ENCODE measurements at places on chromosomes 6 and 20. TPM values are rescaled to one million over a fixed set of nuclear protein-coding genes. Genes with fewer than 3 reads are reported as not detected.

DUSP15 gene
- polyA plus RNA-seq = not detected

MTG2 gene
- polyA plus RNA-seq = 12.7 TPM

TFAP2A gene
- polyA plus RNA-seq = not detected

WTAP gene
- 203 TPM for polyA plus RNA-seq

CSTF1 gene
- 26.2 TPM for polyA plus RNA-seq

FOXS1 gene
- not detected for polyA plus RNA-seq

SNX9 gene
- 27.9 TPM for polyA plus RNA-seq

TCF21 gene
- not detected for polyA plus RNA-seq

LAMA4 gene
- not detected for polyA plus RNA-seq

RIPOR2 gene
- polyA plus RNA-seq = 666 TPM

GPSM3 gene
- polyA plus RNA-seq = 122 TPM

IYD gene
- polyA plus RNA-seq = not detected

FKBP1A gene
- polyA plus RNA-seq = 66.0 TPM

THBS2 gene
- polyA plus RNA-seq = 0.09 TPM

OXT gene
- not detected for polyA plus RNA-seq

HSPA1A gene
- 11.1 TPM for polyA plus RNA-seq

SLC13A3 gene
- not detected for polyA plus RNA-seq

BPIFB2 gene
- not detected for polyA plus RNA-seq

PRKN gene
- polyA plus RNA-seq = 4.5 TPM

TBC1D7 gene
- 50.4 TPM for polyA plus RNA-seq

ZNF451 gene
- 33.1 TPM for polyA plus RNA-seq

TMEM244 gene
- polyA plus RNA-seq = not detected

SAMD5 gene
- not detected for polyA plus RNA-seq

SLC35D3 gene
- polyA plus RNA-seq = not detected

TSPO2 gene
- polyA plus RNA-seq = not detected

NRSN1 gene
- not detected for polyA plus RNA-seq

REV3L gene
- 3.2 TPM for polyA plus RNA-seq

NFATC2 gene
- polyA plus RNA-seq = 13.7 TPM

ATRN gene
- 7.1 TPM for polyA plus RNA-seq

DOK5 gene
- polyA plus RNA-seq = not detected

PMEPA1 gene
- polyA plus RNA-seq = 10.0 TPM

CST7 gene
- polyA plus RNA-seq = 1.0 TPM

CLPSL1 gene
- not detected for polyA plus RNA-seq

MED23 gene
- 12.1 TPM for polyA plus RNA-seq

BFSP1 gene
- polyA plus RNA-seq = 0.16 TPM

TAAR2 gene
- not detected for polyA plus RNA-seq

CAPN11 gene
- polyA plus RNA-seq = not detected

SKIC2 gene
- polyA plus RNA-seq = 21.0 TPM

VSTM2L gene
- polyA plus RNA-seq = not detected

NELFCD gene
- 88.5 TPM for polyA plus RNA-seq

HAO1 gene
- polyA plus RNA-seq = not detected

MYLIP gene
- polyA plus RNA-seq = 154 TPM

All from naive B cell (primary cell).